NCI-H1930 (cell line): ENCODE measurements at places on chromosomes 1 and 21.

DNA sequence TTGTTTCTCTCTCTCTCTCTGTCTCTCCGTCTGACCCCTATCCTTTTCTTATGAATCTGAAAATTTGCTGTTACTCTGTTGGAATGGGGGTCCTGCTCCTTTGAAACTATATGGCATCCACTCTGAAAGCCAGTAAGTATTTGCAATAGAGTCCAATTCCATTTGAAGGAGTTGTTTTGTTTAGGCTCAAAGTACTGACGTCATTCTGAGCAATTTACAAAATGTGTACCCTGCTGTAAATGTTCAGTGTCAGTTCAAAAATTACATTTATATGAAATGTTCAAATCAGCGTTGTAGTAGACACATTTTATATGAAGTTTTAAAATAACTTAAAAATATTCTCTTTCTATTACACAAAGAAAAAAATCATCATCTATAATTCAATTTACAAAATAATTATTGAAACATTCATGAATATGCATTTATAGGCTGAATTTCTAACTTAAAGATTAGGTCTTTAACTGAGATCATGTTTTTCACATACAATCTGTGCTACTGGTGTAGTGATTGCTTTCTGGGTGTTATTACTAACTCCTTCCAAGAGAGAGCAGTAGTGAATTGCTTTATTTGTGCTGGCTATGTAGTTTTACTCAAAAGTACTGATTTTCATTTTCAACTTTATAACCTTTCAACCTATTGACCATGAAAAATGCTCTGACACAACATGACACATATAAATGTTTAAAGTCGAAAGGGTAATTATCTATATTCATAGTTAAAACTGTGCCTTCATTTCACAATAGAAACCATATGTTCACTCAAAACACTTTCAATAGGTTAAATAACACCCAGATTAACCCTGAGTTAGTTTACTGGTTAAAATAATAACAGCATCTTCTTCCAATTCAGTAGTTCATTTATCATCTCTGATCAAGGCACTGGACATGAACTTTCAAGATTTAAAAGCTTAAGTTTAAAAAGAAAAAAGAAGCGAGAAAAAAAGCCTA is 253.1 kb upstream of the ADGRL4 start:
- DNase-seq = no peak

- no peak for DNase-seq
Observed at GRCh38 chr21:34276711-34277425, 86.9 kb upstream of the KCNE2 start.

- no peak for DNase-seq
Observed at GRCh38 chr1:204278958-204279357, 65.2 kb upstream of the GOLT1A start.

DNA sequence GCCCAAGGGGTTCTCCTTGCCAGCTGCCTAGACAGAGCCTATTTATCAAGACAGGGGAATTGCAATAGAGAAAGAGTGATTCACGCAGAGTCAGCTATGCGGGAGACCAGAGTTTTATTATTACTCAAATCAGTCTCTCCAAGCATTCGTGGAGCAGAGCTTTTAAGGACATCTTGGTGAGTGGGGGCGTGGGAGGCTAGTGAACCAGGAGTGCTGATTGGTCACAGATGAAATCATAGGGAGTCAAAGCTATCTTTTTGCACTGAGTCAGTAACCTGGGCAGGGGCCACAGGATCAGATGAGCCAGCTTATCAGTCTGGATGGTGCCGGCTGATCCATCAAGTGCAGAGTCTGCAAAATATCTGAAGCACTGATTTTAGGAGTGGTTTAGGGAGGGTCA is 64.8 kb upstream of the MRPS6 start:
- no peak for DNase-seq

GRCh38 chr1:53696990-53697389 is 42.0 kb downstream of the GLIS1 start:
- no peak for DNase-seq

DNA sequence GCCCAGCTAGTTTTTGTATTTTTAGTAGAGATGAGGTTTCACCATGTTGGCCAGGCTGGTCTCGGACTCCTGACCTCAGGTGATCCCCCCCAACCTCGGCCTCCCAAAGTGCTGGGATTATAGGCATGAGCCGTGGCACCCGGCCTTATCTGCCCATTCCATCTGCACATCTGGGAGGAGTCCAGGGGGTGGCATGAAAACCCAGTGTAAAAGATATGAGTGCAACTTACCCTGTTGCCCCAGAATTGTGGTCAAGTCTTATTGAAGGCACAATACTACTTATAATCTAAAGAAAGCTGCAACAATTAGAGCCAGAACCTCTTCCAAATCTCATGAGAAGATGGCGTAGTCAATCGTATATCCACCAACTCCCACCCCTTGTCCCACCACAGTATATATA is 18.4 kb downstream of the CTXND2 start:
- DNase-seq = no peak

DNA sequence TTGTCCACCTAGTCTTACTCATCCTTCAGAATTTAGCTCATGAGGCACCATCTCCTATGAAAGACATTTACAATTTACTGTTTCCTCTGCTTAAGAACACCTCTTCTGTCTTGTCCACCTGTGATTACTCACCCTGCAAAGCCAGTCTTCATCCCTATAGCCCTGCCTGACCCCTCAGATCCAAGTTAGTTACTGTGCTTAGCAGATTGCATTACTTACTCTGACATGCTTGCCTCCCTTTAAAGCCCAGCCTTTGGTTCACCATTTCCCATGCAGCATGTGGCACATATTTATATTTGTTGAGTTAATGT is 60.9 kb upstream of the VCAM1 start:
- DNase-seq = no peak

GRCh38 chr1:39490596-39491145 is 765 bp upstream of the BMP8A start:
- DNase-seq = no peak

- DNase-seq = no peak
Observed at GRCh38 chr1:181664543-181664942, 181.2 kb downstream of the CACNA1E start.

- peak; percentile 83 for DNase-seq
Observed at GRCh38 chr1:3453891-3454810, at the start of gene ARHGEF16. Gene ARHGEF16 (plus strand): TSS chr1:3454665. CDS start chr1:3463085, 8,420 bp downstream.

- DNase-seq = no peak
Observed at GRCh38 chr1:71273334-71273733, 192.5 kb upstream of the ZRANB2 start.

DNA sequence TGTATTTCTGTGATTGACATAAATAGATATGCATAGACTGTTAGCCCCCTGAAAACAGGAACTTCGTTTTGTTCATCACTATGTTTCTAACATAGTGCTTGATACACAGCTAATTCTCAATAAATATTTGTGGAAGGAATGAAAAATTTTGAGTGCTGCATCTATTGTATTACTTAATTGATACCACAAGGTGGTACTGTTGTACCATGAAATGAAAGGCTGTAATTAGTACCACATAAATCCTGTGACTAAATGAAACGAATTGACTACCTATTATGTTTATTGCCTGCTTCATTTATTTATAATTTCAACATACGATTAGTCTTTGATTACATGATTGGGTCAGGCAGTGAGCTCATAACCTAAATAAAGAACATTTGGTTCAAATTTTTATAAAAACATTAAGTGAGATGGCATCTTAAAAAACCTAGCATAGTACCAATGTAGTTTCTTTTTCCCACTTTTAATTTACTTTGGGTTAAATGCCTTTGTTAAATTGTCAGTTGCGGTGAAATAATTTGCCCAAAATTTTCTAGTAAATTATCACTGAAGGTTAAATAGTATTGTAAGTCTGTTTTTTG is 15.0 kb upstream of the TGFB2 start:
- peak; percentile 49 for DNase-seq

GRCh38 chr1:80293818-80294217 is 1287.3 kb upstream of the ADGRL4 start:
- no peak for DNase-seq

- DNase-seq = no peak
Observed at GRCh38 chr1:35264871-35265270, 3.6 kb upstream of the ZMYM4 start.

- DNase-seq = no peak
Observed at GRCh38 chr1:72064196-72065075, 217.9 kb downstream of the NEGR1 start.

DNA sequence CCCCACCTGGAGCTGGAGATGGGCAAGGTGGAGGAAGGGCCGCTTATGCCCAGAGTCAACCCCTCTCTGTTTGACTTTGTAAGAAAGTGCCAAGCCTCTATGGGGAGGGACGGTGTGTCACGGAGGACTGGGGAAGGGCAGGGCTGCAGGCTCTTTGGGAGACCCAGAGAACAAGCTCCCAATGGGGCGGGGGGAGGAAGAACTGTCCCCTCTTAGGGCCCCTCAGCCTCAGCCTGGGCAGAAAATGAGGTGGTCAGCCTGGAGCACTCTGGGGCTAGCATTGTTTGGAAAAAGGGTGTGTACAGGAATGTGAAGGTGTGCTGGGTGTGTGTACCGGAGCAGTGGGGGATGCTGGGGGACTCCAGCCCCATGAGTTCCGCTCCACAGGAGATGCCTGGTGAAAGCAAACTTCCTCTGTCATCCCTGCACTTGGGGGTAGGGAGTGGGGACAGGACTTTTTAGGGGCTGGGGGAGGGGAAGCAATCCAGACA is 1.2 kb upstream of the INAVA start:
- DNase-seq = no peak

DNA sequence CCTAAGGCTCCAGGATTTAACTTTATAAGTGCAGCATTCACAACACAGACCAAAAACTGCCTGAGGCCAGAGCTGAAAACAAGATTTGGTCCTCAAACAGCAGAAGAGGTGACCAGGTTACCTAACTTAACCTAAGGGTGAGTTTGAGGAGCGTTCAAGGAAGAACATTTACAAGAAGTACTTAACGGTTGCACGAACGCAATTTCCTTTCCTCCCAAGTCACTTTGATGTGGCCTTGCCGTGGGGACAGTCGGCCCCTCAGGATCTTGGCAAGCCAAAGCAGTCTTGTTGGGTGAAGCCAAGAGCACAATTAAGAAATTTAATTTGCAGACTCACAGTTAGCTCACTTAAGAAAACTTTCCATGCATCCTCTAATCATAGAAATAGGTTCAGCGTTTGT is 202.6 kb upstream of the COA6 start:
- DNase-seq = no peak

- DNase-seq = no peak
Observed at GRCh38 chr1:189851806-189852367, 625.8 kb downstream of the BRINP3 start.

- no peak for DNase-seq
Observed at GRCh38 chr1:18326211-18326897, 154.4 kb upstream of the KLHDC7A start.

DNA sequence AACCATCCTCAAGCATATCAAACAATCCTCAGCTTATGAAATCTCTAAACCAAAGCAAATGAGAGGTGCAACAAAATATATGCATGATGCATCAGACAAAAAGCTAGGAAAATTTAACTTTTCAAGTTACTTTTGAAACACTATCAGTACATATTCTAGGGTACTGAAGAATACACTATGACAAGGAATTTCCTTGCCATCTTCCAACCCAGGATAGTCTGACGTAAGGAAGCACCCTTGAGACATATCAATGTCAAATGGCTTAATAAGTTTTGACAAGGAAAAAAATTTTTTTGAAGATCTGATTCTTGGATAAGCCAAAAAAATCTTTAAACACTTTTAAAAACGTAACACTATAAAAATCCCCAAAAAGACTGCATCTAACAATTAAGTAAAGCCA is 64.9 kb downstream of the KIFAP3 start:
- no peak for DNase-seq

DNA sequence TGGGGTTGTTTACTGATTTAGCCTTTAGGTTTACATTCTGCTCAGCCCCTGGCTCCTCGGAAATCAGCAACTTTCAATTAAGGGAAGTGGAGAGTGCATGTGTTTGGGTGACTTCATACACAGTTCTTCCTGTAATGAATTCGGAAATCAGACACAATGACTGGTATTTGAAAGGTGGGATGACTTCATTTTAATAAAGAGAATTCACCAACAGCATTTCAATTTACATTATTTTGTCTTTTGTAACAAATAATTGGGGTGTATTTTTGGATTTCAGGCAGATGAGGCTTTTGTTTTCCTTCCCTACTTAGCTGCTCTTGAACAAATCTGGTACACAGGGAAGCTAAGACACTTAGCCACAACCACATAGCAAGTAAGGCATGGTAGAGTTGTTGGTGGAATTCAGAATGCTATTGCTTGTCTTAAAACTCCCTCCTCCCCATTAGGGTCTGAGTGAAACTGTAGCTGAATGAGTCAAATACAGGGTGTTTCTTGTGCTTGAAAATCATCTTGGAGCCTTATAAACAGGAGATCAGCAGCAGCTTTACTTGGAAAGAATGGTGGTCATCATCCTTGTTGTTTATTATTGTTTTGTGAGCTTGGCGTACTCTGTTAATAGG is 917 bp downstream of the STX12 start:
- DNase-seq = no peak

- DNase-seq = no peak
Observed at GRCh38 chr1:51875291-51875772, 3.2 kb downstream of the NRDC start.

GRCh38 chr1:201894343-201895119 is 5.8 kb downstream of the SHISA4 start:
- DNase-seq = no peak

- DNase-seq = no peak
Observed at GRCh38 chr1:200518524-200518923, 102.0 kb downstream of the KIF14 start.

GRCh38 chr1:206540044-206540780 is 32.9 kb downstream of the RASSF5 start:
- no peak for DNase-seq

GRCh38 chr1:234710381-234710780 is 100.4 kb upstream of the IRF2BP2 start:
- no peak for DNase-seq

DNA sequence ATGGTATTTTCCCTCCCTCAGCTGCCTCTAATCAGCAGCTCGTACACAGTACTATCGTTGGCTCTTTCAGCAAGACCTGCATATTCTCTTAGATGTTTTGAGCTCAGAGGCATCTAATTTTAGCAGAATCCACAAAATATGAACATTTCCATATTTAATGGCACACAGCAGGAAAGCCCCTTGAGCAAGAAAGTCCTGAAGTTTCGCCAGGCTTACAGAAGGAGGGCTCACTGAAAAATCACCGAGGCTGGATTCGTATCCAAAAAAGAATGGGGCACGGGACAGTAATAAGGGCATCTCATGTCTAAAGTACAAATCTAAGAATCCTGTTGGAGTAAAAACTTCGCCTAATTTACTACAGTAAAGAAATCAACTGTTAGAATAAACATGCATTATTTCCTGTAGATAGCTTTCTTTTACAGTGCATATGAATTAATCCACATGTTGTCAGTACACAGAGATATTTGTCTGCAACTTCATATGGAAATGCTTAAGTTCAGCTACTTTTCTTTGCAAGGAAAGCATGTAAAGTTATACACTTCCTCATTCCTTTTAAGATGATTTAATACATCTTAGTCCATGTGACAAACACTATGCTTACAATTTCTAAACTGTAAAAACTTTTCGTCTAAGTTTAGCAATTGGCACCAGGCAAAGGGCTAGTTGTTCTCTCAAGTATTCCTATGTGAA is 1205.3 kb upstream of the ADGRL4 start:
- DNase-seq = no peak

GRCh38 chr1:25050165-25050564 is 120.1 kb upstream of the RUNX3 start:
- DNase-seq = no peak
